ENCODE measurements at places on chromosomes 13 and 19.

GRCh38 chr19:48926909-48927308 is 6.6 kb upstream of the DHDH start:
- no peak for DNase-seq

- no peak for DNase-seq
Measured at GRCh38 chr13:104442536-104442935, 1376.3 kb upstream of the SLC10A2 start.

DNA sequence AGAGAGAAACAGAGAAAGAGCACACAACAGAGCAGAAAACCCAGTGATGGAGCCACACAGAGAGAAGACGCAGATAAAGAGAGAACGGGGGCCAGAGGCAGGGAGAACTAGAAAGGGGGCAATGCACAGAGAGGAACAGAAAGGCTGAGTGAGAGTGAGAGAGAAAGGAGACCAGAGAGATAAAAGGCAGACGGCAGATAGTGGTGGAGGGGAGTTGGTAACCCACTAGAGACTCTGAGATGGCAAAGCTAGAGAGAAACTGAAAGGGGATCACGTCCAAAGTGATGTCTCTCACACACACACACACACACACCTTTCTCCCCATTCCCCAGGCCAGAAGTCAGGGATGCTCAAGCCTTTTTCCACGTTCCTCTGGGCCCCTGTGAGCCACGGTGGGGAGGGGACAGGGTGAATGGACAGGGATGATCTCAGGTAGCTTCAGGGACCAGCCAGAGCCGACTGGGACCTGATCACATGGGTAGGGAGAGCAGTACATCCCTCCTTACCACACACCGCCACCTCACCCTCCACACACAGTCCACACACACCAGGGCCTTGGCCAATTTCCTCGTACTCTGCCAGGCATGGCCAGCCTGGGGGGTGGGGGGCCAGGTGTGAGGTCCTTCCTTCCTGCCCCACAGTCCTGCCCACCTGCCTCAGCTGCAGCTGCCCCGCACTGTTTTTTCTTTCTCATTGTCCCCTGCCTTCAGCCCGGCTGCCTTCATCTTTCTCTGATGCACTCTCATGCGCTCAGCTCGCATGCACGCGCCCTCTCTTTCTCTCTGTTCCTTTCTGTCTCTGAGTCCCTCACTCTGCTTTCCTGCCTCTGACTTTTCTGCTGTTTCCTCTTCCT is 22.5 kb upstream of the POU2F2 start:
- no peak for DNase-seq

DNA sequence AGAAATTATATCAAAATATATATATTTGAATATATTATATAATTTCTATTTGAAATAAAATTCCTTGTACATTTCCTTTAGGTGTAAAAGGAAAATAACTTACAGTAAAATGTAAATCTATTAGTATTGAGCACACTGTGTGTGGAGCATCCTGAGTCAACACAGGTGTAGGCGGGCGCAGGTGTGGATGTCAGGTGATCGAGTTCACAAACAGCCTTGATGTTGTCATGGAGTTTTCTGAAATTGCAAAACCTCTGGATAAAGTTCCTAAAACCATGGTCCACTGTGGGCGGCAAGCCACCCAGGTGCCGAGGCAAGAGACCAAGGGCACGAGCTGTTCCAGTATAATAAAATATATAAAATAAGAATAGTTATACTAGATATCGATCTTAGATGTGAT is 27.7 kb upstream of the MCF2L start:
- no peak for DNase-seq

DNA sequence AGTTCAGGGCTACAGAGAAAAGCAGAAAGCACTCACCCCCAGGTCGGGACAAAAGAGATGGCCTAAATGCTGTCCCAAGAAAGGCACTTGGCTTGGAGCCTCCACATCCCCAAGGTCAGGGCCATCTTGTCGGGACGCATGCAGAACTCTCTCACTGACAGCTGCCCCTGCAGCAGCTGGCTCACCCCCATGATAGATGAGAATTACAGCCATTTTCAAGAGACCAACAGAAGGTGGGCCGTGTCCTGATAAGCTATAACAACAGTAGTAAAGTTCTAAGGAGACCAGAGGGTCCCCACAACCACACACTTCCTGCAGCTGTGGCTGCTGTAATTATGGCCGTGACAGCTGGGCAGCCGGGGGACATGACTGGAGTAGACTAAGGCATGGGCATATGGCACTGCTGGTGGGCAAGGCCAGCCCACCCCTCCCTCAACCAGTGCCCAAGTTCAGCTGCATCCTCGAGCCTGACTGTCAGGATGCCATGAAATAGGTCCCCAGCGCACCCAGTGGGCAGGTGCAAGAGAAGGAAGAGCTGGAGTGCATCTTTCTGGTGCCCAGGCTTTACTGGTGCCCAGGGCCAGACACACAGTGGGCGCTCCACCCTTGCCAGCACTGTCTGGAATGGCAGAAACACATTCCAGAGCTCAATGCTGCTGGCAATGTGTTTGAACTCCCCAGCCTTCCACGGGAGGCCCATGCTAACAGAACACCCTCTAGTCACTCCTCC is 436.7 kb upstream of the ZNF507 start:
- no peak for DNase-seq

- peak; percentile 95 for DNase-seq
Measured at GRCh38 chr13:24160458-24161009, at the start of gene SPATA13. Gene SPATA13 (plus strand): TSS chr13:24160720. CDS start chr13:24222930, 62,210 bp downstream.

DNA sequence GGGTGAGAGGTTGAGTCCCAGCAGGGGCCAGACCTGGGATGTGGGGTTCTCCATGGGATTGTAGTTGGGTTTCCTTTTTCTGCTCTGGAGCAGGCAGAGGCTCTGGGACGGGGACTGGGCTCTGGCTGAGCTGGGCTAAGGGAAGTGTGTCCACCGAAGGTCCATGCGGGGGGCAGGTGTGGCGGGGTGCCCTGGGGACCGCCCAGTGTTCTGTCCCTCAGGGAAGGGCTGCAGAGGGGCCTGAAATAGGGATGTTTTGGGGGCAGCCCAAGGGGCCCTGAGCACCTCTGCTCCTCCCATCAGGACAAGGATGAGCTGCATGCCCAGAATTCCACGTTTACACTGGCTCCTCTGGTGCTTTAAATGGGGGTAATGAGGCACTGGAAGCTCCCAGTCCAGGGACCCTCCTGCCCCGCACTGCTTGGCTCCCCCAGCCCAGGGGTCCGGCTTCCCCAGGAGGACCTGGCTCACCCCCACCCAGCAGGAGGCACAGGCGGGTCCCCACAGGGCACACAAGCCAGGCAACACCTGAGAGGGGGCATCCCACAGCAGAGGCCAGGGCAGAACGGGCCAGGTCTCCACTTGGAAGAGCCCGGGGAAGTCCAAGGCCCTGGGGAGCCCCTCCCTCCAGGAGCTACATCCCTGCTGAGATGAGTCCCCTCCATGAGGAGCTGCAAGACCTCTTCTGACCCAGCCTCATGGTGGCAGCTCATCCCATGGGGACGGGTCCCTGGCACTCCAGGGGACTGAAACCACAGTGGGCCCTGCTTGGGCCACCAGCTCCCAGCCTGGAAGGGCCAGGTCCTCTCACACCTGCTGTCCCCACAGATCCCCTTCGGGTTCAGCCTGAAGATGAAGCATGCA is 14.7 kb upstream of the ZNF14 start:
- DNase-seq, result no peak

DNA sequence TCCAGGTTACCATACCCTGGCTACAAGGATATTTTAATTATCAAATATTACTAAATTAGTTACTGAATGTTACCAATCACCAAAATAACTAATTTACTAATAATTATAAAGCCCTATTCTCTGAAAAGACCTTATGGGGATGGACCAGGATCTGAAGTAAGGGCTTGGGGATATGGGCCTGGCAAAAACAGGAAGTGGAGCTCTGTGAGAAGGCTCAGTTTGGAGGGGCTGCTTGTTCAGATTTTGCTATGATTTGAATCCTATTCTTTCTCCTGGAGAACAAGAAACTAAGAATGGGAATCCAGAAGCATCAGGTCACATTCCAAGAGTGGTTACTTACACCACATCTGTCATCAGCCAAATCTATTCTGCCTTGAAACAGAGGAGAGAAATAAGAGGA is 148.1 kb downstream of the DNAJC15 start:
- no peak for DNase-seq

DNA sequence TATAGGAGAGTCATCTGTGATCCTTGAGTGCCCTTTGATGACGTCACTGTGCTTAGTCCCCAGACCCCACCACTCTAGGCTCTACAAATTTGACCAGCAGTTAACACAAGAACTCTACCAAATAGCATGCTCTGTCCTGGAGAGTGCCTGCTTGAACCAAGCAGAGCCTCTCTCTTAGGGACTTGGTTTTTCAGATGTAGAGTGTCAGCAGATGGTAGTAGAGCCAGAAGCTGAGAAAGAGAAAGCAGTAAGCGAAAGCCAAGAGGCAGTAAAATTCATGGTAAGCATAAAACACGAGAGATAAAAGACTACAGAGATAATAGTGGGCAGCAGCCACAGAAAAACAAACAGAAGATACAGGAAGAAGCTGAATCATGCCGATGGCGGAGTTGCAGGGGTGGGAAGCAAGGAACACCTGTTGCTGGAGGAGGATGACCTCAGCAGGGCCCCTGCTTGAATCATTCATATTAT is 193.3 kb downstream of the SLC7A1 start:
- DNase-seq, result no peak

DNA sequence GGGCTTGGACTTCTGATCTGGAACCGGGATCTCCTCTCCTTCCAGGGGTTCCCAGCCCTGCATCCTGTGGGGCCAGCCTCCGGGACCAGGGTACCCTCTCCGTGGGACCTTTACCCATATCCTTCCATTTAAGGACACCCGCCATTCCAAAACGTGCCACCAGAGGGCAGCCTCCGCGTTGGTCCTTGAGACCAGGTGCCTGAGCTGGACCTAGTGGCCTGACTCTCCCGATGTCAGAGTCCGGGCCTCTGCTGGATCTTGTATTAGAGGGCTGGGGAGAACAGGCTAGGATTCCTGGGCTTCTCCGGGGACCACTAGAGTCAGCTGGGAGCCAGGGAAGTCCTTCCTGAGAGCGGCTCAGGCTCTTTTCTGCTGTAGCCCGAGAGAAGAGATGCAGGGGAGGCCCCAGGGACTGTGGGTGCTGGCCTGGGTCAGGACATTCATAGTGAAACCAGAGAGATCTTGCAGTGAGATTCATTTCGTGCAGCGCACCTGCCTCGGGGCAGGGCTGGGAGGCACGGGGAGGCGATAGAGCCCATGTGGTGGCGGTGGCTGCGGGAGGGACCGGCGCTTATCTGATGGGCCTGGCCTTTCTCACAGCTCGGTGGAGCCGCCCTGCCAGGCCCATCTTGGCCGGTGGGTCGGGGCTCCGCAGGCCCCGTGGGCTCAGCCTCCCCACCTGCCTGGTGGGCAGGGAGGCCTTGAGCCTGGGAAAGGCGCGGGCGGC is 9.8 kb upstream of the SLC7A10 start:
- DNase-seq, result peak; percentile 53

GRCh38 chr13:111228262-111229144 is 91.9 kb upstream of the TEX29 start:
- DNase-seq, result no peak

DNA sequence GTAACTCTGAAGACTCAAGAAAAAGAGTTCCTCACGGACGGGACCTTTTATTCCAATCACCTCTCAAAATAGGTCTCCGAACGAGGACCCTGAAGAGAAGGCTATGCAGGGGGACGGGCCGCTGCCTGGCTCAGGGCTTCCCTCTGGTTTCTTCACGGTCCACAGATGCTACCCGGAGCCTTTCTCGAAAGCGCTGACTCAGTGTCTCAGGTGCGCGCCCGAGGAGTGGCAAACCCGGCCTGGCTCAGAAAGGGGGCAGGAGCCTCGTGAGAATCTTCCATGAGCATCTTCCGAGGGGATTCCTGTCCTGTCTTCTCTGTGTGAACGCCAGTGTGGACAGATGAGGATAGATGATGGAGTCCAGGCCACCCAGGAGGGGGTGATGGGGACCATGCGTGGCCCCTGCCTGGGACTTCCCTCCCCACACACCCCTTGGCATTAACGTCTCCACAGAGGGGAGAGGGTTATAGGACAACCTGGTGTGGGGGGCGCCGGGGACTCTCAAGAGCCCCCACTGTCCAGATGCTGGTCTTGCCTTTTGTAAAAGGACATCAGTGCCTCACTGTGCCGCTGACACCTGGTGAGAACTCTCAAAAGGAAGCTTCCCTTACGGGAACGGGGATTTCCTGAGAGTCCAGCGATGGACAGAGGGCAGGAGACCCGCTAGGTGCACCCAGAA is 16.5 kb downstream of the LSM4 start:
- DNase-seq, result no peak

DNA sequence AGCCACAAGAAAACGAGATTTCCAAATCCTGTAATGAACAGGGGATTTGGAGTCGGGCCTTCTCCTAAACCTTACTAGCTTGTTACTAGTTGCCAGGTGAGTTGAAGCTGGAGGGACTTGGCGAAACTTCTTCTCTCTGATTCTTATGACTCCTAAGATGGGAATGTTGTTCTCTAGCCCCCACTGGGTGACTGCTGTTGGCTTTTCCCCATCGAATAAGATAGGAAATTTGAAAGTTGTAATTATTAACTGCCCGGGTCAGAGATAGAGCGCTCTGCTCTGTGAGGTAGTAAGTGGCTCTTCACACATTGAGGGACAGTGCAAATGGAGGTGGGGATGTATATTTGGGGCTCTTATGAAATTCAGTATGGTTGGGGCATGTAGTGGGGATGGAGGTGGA is 111.2 kb upstream of the MBNL2 start:
- no peak for DNase-seq

GRCh38 chr19:38388349-38389100 is at the start of gene SPRED3:
Gene SPRED3 (plus strand): TSS chr19:38388697. CDS start chr19:38390303, 1,606 bp downstream.
- DNase-seq, result no peak

GRCh38 chr13:91146601-91147000 is 200.9 kb upstream of the MIR17HG start:
- DNase-seq, result no peak

DNA sequence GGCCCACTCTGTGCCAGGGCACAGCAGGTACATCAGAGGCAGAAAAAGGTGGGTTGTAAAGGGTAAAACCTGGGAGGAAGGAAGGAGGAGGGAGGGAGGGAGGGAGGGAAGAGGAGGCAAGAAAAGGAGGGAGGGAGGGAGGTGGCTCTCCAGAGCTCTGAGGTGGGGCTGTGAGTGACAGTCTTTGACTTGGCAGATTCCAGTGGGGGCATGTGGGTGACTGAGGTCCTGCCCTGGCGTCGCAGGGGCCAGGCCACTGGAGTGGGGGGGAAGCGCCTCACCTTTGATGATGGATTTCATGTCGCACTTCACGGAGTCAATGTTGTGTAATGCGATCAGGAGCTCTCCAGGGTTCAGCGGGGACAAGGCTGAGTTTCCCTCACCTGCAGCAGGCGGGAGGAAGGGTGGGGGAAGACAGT is 6.0 kb upstream of the RSPH6A start:
- no peak for DNase-seq

DNA sequence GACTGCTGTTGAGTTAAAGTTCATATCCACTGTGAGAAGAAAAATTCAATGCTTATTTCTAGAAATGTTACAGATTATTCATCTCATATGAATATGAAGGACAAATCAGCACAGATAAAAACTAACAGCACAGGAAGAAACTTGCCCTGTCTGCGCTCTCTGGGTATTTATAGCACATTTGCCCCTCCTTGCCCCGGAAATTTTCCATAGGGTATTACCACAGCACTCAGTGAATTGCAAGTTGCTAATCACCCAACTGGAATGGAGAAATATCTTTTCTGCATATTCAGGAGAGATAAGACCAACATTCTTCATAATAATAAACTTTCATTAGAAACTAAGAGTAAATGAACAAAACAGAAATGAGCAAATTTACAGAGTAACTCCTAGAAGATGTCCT is 318.0 kb upstream of the KLF12 start:
- no peak for DNase-seq

GRCh38 chr19:4144666-4145249 is 8.7 kb upstream of the CREB3L3 start:
- no peak for DNase-seq
